HuH-7.5 (cell line): ENCODE measurements at places on chromosomes 3 and 15.

- no peak for DNase-seq
These were observed at the start of gene RHCG for GRCh38 chr15:89496155-89497098. RHCG (minus strand) TSS chr15:89496583; CDS start chr15:89496544, 39 bp downstream.

DNA sequence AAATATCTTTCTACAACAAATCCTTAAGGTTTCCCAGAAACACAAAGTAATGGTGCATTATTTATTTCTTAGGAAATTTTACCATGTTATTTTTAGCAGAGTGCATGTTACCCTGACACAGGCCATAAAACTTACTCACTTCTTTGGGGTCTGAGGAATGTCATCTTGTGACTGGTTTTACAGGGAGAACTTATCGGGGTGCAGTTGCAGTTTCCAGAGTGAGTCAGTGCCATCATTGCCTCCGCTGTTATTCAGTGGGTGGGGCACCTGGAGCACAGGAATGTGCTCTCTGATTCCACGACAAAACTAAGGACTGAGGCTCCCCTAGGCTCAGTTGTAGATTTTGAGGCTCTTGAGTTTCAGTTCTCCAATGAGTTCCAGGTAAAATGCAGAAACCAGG is 11.1 kb upstream of the GREM1 start:
- DNase-seq, result no peak

GRCh38 chr3:95407709-95408463 is 1345.0 kb downstream of the NSUN3 start:
- no peak for DNase-seq

DNA sequence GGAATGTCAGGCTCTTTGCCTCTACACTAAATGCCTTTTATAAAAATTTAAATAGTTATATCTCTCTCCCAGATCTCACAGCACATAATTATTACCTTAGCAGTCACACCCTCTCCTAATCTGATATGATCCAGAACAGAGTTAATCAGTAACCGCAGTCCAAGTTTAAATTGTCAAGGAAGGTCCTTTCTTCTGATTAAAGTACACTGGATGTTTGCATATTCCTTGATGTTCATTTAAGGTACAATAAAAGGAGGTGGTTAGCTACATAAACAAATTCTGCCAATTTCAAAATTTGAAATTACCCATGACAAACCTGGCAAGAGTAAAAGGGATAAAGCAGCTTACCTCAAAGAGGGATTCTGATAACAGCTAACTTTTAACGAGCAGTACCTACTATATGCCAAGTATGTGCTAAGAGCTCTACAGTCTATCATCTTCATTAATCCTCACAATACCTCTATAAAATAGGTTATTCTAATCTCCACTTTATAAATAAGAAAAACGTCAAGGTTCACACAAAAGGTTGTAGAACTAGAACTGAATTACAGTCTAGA is 4.3 kb downstream of the GOLIM4 start:
- DNase-seq, result no peak

GRCh38 chr3:3551981-3552380 is 247.2 kb upstream of the LRRN1 start:
- DNase-seq, result no peak

DNA sequence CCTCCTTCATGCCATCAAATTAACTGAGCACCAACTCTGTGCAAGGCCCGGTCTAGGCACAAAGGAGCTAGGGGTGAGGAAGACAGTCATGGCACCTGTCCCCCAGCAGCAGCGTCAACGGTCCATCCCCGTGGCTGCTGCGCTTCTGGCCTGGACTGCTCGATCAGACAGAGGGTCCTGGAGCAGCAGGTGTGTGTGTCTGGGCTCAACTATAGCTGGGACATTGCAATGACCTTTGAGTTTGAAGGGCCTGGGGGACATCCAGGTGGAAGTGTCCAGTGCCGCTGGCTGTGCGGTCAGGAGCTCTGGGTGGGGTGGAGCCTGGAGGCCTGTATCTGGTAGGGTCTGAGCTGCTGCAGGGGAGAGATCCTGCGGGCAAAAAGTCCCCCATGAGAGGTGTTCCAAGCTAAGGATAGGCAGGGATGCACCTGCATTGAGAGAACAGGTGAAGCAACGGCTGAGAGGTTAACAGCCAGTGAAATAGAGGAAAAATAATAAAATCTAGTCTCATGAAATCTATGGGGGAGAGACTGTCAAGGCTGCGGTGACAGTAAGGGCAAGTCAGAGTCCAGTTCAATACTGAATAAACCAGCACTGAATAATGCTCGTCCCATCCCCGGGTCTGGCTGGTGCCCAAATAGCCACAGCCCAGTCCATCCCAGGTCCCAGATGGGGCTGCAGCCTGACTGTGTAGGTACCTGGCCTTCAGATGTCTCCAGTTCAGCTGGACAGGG is 25.4 kb upstream of the SLC41A3 start:
- DNase-seq, result no peak

DNA sequence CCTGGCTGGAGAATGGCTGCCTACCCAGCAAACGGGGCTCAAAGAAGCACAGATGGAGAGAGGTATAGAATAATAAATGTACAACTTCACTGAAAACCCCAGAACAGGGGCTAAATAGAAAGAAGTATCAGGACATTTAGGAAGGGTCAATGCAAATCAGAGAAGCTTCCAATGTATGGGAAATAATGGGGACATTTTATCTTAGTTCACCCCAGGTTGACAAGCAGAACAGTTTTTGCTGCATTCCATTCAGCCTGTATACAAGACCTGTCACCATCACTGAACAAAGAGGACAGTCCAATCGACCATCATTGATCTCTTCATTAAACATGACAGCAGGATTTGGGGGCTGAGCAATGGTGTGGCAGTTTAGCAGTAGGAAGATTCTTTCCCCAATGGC is 68.1 kb downstream of the MYH15 start:
- no peak for DNase-seq

- no peak for DNase-seq
These were observed 49.4 kb downstream of the CCR4 start for GRCh38 chr3:33000691-33001385.

- peak; percentile 58 for DNase-seq
These were observed 9.6 kb downstream of the EMC3 start for GRCh38 chr3:9976721-9977709.

GRCh38 chr3:126056681-126057500 is 27.0 kb downstream of the SLC41A3 start:
- no peak for DNase-seq

DNA sequence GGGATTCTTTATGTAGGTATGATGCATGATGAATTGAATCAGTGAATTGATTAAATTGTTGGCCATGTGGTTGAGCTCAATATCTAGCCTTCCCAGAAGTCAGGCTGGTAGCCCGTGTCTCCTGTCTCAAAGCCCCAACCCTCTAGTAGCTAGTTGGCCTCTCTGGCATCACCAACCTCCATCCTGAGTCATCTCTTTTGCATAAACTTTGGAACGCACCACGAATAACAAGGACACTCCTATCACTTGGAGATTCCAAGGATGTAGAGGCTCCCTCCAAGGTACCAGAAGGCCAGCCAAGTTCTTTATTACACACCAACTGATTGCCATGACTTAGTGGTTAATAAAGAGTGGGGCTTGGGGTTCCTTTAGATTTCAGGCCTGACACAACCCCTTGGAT is 148.4 kb downstream of the APBA2 start:
- DNase-seq, result no peak

GRCh38 chr15:58546066-58546591 is 114.3 kb downstream of the LIPC start:
- no peak for DNase-seq

- DNase-seq, result no peak
These were observed 94.7 kb upstream of the TUSC7 start for GRCh38 chr3:116614795-116615362.

DNA sequence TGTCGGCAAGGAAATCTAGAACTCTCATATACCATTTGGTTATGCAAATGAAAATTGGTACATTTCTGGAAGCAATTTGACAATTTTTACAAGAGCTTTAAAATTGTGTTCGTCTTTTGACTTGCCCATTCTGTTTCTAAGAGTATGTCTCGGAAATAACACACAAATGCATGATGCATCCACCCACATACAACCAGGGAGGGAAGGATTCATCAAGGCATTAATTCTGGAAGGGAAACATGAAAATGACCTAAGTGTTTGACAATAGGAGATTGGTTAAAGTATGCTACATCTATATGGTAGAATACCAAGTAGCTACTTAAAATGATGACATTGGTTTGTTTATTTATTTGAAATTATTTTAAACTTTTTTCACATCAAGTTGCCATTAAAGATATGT is 58.6 kb downstream of the PIAS1 start:
- DNase-seq, result no peak

DNA sequence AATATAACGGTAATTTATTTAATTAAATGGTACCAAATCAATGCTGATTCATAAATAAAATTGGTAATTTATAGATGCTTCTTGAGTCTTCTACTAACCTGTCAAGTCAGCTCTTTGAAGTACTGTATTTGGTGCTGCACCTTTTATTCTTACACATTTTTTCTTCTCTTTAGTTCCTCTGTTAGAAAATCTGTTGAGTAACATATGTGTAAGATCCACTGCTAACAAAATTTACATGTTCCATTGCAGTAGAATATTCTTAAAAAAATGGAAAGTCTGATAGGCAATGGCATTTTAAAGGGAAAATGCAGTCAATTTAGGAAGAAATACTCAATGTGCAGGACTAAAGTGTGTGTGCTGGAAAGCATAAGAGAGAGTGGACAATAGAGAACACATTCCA is 936.6 kb downstream of the ZPLD1 start:
- no peak for DNase-seq
